ENCODE measurements at places on chromosomes 6 and 20.

DNA sequence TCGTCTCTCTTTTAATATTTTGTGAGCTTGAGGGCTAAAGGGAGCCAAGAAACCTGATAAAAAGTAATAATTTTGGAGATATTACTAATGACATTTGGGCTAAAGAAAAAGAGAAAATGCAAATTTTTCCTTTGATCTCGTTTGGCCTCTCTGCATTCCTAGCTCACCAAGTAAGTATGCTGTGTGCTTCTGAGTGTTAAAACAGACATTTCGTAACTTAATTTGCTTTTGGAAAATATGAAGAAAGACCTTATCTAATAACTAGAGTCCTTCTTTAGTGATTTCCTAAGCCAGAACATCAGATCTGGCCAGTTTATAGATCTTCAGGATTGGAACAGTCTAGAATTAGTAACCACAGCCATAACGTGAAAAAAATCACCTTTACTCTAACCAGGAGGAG lies 872.9 kb upstream of the SLC35B3 start:
- DNase-seq, result no peak

DNA sequence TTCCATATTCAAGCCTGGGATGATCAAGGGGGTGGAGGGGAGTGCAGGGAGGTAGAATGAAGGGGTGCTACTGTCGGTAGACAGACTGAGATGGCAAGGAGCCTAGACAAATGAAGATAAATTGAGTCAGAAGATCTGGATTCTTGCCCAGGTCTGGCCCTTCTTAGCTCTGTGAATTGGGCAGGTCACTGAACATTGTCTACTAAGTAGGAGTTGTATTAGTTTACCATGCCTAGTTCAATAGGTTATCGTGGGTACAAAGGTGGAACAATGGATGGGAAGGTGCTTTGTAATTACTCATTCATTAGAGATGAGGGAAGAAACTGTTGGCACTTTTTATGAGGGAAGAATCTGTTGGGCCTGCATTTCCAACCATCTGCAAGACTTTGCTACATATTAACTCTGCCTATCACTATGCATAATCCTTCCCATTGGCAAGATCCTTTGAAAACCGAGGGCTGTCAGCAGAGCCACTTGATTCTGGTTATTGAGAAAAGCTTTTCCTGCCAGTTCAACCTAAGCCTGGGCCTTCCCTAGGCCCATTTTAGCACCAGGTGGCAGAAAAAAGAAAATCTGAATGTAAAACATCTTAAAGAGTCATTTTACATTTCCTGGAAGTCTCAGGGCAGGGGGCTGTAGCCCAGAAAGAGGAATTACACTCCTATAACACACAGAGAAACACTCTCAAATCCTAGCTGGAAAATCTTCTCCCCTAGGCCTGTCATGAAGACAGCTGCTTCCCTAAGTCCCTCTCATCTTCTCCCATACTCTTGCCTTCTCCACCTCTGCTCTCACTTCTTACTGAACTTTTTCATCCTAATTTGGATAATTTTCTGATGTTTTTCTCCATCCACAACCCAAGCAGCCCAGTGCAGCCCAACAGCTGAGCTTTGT lies 103.5 kb downstream of the CD24 start:
- DNase-seq, result no peak

DNA sequence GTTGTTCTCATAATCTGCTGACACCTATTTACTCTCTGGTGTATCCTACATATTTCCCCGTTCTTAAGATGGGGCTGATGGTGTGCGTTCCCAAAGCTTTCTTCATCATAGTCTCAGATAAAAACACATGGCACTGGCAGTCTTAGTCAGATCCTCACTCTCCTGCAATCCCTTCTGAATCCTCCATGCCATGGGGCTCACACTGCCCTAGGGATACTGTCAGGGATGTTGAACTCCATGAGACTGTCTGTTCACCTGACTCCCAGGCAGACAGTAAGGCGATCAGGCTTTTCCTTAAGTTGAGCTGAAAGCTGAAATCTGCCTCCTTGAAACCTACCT lies 76.0 kb downstream of the SLX4IP start:
- DNase-seq, result no peak

DNA sequence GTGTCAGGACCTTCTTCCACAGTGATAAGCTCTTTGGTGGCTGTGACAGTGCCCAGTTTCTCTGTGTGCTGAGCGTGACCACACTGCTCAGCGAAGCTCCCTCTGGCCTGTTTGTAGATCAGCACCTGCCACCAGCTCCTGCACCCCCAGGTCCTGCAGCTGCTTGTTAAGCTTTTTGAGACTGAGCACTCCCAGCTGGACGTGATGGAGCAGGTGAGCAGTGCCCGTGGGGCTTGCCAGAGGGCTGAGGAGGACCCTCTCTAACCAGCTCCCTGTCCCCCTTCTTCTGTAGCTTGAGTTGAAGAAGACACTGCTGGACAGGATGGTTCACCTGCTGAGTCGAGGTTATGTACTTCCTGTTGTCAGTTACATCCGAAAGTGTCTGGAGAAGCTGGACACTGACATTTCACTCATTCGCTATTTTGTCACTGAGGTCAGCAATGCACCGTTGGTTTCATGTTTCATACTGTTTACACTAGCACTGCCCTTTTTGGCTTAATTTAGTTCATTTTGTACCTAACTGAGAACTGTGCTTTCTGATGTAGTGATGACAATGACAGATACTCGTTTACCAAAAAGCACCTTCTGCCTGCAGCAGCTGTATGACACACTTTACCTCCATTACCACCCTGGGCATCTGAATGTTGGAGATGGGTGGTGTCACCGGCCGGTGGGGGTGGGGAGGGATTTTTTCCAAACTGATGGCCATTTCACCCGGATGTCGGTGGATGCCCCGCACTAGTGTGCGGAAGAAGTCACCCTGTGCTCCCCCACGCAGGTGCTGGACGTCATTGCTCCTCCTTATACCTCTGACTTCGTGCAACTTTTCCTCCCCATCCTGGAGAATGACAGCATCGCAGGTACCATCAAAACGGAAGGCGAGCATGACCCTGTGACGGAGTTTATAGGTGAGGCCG lies 12.5 kb downstream of the NELFCD start:
- no peak for DNase-seq

GRCh38 chr6:39330476-39330875 lies 8.0 kb upstream of the KCNK16 start:
- DNase-seq, result no peak

GRCh38 chr6:163338671-163339405 lies 75.7 kb upstream of the QKI start:
- no peak for DNase-seq

All from stimulated activated CD4-positive, alpha-beta T cell treated with anti-CD3 and anti-CD28 coated beads, Interleukin-4, amount 100 ng/mL, for 48 hours (primary cell).